Activated CD4-positive, alpha-beta T cell treated with anti-CD3 and anti-CD28 coated beads, Interleukin-10, Interleukin-2, amounts not matched to agents 100 ng/mL and 50 ng/mL, durations not matched to agents 16 hours and 8 hours (primary cell): ENCODE measurements at places on chromosomes 11 and 22.

- no peak for DNase-seq
Measured at GRCh38 chr22:23181721-23182308, 1.5 kb downstream of the BCR start.

DNA sequence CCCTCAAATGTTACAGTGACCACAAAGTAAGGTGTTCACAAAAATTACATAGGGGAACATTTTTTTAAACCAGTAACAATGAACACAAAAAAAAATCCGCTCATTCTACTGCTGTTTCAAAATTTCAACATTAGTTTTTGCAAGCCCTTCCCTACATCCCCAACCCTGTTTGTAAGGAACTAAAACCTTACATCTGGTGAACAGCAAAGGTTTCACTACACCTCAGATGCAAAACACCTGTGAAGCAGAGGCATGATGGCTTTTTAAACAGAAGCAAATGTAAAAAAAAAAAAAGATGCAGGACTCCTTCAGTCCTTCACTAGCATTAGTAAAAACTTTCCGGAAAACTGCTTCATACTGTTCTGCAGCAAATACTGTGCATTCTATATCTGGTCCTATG, 50.0 kb upstream of the API5 start:
- no peak for DNase-seq

DNA sequence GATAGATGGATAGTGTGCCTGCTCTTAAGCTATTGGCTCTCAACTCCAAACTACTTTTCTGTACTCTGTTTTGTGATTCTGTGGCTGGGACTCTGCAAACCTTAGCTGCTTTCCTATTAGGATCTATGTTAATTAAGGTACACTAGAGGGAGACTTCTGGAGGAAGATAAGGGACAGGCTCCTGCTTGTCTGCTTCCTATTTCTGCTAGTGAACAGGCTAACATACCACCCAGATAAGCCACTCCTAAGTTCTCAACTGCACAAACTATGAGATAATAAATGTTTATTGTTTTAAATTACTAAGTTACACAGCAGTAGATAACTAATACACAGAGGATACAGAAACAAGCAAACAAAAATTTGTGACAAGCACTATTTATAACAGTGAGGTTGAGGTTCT, 10.2 kb upstream of the NXPE2 start:
- DNase-seq = no peak

DNA sequence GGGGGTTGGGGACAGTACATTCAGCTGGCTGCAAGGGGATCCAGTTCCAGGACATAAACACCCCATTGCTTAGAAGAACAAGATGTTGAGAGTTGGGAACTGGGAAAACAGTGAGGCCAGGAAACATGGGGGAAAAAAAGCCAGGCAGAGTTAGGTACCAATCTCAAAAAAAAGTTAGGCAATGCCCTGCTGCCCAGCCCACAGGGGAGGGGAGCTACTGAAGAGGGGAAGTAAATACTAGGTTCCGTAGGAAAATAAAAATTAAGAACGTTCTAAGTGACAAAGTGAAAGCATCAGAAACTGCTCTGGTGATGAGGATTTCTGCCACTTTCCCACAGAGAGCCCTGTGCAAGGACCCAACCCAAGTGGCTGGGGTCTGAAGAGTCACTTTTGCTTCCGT, 12.0 kb downstream of the SPTBN2 start:
- DNase-seq = no peak

- no peak for DNase-seq
Measured at GRCh38 chr22:23673826-23674690, 16.8 kb upstream of the RGL4 start.

DNA sequence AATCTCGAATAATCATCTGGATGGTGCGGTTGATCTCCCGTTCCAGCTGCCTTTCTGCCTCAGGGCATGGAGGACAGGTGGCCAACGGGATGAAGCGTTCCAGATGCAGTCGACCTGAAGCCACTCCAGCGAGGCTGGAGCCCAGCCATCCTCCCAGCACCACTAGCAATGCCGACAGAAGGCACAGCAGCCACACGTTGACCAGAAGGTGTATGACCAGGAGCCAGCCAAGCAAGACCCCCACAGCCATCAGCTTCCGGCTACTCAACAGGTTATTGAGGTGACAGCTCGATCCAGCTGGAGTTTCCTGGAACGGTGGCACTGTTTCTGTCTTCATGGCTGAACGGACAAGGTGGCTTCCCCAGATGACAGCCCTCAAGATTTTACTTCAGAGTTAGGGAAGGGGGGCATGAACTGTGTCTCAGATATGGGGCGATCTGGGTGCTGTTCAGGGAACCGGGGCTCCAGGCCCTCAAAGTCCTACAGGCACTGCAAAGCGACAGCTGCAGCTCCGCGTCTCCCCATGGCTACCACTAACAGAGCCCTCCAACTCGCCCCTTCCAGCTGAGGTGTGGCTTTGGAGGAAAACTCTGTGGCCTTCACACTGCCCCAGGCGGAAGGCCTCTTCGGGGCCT, 559 bp downstream of the SNX19 start:
- peak; percentile 4 for DNase-seq

DNA sequence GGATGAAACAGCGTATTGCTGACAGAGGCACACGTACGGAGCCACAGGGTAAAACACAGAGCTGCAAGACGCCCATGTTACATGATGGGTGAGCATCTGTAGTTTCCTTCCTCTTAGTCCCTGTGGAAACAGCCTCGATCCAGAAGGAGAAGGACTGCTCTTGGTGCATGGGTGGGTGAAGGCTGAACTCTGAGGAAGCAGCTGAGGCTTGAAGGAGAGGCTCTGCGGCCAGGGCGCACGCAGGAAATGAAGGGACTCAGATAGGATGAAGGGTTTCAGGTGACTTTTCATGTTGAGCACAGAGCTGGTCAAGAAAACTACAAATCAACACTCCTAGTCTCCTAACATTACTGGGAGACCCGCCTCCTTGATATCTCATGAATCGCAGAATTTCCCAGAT, 65.7 kb upstream of the ADA2 start:
- DNase-seq = no peak

DNA sequence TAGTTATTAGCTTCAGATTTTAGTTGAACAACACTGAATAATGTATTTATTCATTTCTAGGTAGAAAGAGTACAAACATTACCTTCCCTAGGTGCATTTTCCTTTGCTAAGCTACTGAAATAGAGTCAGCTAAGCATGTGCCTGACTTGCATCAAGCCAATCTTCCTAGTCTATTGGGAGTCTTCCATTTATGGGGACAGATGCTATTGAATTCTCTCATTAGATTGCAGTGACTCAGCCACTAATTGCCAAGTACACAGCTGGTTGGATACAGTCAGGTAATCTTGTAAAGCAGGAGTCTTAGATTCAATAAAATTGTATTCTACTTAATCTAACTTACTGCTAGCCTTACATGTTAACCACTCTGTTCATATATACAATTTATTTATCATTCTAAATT, 55.2 kb upstream of the RPS13 start:
- DNase-seq = no peak

GRCh38 chr11:104073950-104074705, 37.7 kb downstream of the DDI1 start:
- no peak for DNase-seq

DNA sequence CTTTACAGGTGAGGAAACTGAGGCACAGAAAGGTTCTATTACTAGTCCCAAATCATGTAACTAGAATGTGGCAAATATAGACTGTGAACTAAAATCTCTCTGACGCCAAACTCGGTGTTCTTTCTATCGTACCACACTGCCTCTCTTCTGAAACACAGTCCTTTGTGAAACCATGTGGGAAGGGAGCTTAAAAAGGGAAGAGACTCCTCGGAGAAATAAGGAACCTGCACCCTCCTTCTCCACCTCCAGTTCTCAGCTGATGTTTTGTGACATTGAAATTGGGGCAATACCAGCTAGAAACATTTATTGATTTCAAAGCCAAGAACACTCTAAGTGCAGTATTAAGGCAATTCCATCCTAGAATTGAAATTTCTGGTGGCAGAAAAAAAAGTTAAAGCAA, 76.4 kb upstream of the DRD2 start:
- no peak for DNase-seq

DNA sequence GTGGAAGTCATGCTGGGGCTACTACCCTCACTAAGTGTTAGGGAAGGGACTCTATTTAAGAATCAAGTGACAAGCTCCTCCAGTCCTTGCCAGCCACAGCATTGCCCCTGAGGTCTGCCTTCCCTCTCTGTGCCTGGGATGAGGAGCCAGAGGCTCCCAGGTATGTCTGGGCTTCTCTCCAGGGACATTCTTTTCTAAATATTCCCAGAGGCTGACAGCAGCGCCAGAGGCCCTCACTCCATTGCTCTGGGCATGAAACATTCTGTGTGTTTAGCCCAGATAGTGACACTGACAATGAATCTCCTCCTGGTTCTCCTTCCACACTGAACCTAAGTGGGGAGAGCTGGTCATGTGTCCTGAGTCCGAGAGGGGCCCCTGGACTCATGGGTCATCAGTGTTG, 2.2 kb downstream of the OR51E1 start:
- no peak for DNase-seq

DNA sequence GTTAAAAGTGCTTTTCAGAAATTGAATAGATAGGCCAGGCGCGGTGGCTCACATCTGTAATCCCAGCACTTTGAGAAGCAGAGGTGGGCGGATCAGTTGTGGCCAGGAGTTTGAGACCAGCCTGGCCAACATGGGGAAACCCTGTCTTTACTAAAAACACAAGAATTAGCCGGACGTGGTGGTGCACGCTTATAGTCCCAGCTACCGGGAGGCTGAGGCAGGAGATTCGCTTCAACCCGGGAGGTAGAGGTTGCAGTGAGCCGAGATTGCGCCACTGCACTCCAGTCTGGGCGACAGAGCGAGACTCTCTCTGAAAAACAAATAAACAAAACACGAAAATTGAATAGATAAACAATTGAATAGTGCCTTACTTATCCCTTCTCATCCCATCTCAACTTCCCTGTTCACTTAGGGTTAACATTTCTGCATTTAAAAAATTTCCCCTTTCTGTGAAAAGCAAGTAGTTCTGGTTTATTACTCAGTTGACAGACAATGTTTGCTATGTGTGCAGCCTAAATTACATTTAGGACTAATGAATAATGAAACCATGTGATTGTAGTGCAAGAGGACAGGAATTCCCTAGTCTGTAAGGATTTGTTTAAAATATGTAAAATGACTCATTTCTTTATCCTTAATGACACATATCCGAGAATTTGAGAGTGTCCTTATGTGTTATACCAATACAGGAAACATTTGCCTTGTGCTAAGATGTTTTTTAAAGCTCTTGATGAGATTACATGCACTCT, 6.0 kb downstream of the RNF169 start:
- DNase-seq = peak; percentile 34

DNA sequence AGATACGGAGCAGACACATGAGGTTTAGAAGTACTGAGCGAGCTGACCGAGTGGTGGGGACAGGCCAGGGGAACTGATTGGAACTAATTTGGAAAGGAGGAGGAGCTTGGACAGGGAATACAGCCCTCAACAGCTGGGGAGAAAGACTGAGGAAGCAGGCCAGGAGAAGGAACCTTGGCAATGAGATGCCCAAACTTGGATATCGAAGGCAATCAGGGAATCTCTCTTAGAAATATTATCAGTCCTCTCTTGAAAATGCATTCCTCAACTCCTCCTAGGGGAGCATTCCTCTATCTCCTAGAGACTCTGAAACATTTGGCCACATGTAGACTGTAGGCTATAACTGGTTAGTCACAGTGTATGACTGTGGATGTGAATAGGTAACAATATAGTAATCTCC, 284.6 kb downstream of the GUCY1A2 start:
- no peak for DNase-seq

GRCh38 chr11:62560566-62561103, 13.1 kb downstream of the EEF1G start:
- DNase-seq = peak; percentile 81

DNA sequence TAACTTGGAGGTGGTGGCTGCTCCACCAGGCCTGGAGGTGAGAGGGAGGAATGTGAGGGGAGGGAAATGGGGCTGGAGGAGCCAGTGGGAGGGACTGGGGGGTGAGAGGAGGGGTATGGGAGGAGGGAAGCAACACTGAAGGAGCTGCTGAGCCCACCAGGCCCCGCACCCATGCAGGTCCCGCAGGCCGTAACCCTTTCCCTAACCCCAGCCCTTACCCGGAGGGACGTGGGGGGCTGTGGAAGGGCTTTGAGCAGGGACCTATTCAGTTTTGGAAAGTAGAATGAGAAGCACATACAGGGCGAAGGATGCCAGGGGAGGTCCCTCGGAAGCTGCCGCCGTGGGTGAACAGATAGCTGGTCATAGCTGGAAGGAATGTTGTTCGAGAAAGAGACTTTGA, 33.9 kb upstream of the CRYBB3 start:
- DNase-seq = no peak

GRCh38 chr11:88596786-88597185, 259.2 kb upstream of the CTSC start:
- DNase-seq = no peak

- no peak for DNase-seq
Measured at GRCh38 chr11:111942829-111943228, 5.7 kb downstream of the DIXDC1 start.

DNA sequence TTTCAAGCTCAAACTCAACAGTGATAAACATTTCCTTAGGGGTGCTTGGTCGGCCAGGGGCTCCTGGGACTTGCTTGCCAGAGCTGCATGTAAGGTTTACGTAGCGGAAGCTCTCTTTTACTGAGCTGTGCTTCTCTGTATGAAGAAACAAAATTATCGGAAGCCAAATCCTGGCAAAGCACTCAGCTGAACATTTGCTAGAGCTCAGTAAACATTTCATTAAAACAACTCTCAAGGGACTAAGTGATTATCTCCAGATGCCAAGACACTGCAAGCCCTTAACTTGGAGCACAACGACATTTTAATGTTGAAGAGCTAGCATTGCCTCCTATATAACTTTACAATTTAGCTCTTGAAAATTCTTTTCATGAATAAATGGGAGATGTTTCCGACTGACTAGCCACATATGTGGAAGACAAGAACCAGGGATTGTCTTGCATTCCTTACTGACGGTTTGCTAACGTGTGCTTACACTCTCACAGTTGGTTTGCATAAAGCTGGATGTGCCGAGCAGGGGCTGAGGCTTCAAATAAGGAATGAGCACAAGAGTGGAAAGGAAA, 43.4 kb downstream of the SCUBE2 start:
- DNase-seq = no peak

DNA sequence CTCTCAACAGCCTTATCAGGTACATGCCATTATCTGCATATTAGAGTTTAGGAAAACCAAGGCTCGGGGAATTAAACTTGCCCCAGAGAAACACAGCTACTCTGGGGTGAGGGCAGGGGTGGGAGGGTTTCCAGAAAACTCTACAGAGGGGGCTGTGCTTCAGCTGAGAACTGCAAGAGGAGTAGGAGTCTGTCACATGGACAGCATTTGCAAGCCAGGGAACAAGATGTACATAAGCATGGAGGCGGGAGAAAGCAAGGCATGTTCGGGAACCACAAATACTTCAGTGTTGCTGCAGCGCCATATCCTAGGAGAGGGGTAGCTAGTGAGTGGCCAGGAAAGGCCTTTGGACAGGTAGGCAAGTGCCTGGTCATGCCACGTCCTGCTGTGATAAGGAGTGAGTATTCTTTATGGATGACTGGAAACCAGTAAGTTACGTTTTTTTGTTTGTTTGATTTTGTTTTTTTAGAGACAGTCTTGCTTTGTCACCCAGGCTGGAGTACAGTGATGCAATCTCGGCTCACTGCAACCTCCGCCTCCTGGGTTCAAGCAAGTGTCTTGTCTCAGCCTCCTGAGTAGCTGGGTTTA, 57.2 kb downstream of the GRAMD1B start:
- DNase-seq = no peak

- DNase-seq = no peak
Measured at GRCh38 chr22:37187552-37187890, 526 bp downstream of the C1QTNF6 start.

GRCh38 chr11:61842528-61842820, 14.4 kb downstream of the FADS2 start:
- no peak for DNase-seq
